ENCODE measurements at places on chromosomes 12 and 14.

DNA sequence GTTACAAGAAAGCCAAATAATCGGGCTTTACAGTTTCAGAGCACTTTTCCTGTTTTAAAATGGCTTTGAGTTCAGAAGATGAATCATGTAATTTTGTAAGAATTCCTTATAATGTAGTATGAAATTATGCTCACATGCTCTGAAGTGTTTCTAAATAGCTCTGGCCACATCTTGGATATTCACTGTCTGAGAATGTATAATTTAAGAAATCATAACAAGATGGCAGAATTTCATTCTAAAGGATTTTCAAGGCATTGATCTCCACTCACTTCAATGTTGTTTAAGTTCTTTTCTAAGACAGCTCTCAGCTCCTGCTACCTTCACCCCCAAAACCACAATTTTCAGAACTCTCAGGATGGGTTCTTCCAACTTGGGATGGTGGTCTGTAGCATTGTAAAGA, 180.1 kb downstream of the DACT1 start:
- peak; percentile 55 for DNase-seq

DNA sequence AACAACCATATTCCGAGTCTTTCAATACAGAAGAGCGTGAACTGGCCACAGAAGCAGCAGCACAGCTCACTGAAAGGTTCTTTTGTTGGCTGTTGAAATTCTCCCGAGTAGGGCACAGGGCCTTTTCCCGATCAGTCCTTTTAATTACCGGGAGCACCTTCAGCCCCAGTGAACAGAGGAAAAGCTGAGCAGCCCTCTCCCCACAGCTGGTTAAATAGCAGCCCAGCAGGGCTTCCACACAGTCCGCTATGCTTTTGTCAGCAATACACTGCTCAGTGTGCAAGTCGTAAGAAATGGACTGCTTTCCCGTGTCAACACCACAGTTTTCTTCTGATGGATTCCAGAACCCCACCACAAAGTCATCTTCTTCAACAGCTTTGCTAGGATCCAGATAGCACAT, 61.3 kb downstream of the DICER1 start:
- DNase-seq: peak; percentile 17

GRCh38 chr12:120588371-120588770, 7.2 kb upstream of the POP5 start:
- DNase-seq: no peak

DNA sequence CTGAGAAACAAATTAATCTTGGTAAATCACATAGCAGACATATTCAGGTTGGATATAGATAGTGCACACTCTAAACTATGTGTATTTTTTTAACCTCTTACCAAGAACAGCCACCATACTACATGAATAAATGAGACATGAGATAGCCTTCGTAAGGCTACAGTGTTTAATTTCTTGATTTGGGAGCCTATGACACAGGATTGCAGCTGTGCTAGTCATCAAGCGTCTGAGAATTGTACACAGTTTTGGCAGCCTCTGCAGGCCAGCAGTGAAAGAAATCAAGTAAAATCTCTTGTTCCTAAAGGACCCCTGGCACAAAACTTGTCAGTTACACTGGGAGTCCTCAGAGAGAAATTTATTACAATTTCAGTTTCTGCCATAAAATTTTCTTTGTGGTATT, 236.1 kb downstream of the C12orf50 start:
- DNase-seq: peak; percentile 74

- peak; percentile 74 for DNase-seq
Observed at GRCh38 chr12:6367065-6367968, 8.0 kb downstream of the SCNN1A start.

- peak; percentile 5 for DNase-seq
Observed at GRCh38 chr12:91773749-91774429, 371.8 kb downstream of the BTG1 start.

GRCh38 chr14:89201645-89202044, 215.4 kb downstream of the FOXN3 start:
- no peak for DNase-seq

All from choroid plexus epithelial cell (primary cell).